ENCODE measurements at places on chromosomes 13 and 19.

DNA sequence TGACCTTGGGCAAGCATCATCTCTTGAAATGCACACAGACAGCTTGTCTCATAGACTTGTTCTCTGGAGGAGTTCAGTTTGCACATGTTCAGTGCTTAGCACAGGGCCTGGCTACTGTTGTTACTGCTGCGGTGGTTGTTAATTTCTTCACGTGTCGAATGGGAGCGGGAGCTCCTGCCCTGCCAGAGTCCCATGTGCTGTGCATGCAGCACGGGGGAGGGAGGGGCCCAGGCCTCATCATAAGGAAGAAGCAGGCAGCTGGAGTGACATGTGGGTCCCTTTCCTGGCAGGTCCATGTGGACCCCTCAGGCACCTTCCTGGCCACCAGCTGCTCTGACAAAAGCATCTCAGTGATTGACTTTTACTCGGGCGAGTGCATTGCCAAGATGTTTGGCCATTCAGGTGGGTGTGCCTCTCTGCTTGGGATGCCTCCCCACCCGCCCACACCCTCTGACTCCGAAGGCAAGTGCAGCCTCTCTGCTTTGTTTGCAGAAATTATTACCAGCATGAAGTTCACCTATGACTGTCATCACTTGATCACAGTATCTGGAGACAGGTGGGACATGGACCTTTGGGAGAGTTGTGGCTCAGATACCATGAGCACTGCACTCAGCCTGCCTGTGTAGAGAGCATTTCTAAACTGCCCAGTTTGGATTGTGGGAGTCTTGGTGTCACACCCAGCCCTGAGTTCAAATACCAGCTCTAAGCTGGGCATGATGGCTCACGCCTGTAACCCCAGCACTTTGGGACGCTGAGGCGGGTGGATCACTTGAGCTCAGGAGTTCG is 19.8 kb upstream of the OVOL3 start:
- DNase-seq, result no peak

DNA sequence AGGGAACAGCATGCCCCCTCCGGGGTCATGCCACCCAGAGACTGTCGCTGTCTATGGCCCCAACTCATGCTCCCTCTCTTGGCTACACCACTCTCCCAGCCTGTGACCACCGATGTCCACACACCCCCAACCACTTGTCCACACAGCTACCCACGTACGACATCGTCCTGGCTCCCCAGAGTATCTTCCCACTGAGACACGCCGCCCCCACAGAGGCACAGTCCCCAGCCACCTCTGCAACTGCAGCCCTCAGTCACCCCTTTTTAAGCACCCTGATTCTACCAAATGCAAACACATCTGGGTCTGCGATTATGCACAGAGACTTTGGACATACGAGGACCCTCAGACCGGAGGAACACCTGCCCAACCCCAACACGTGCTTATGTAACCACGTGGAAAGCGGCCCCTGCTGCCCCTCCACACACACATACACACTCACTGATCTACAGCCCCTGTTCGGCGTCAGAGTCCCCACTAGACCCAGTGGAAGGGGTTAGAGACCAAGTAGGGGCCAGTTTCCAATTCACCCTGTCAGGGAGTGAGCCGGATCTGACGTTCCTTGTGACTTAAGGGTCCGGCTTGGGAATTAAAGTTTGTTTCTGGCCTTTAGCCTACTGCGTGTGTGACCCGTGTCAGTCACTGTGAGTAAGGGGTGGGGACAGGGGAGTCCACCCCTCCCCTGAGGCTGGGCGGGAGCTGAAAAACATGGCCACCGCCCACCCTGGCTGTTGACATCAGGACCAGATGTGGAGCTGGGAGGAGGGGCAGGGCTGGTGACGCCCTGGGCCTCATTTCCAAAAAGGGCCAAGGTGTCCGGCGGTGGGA is 11.9 kb upstream of the AXL start:
- no peak for DNase-seq

DNA sequence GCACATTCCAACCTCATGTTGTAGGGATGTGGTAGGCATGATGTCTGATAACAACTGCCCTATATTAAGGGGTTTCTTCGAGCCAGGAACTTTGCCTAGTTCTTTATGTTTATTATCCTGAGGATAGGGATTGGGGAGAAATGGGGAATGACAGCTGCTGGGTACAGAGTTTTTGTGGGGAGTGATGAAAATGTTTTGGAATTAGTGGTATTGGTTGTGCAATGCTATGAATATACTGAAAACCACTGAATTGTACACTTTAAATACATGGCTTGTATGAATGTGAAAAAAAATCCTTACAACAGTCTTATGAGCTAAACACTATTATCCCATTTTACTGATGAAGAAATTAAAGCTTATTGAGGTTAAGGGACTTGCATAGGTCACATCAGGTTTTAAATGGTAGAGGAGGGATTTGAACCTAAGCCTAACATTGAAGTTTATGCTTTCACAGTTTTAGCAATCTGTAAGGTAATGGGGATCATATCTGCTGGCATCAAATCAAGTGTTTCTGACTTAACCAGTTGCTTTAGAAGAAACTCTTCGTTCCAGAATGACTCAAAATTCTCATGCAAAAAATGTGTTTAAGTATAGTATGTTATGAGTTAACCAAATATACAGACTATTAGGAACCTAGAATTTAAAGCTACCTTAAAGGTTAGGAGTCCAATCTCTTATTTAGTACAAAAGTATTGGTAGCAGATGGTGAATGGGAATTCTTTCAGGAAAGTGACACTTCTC is 61.4 kb downstream of the ERCC5 start:
- no peak for DNase-seq

- no peak for DNase-seq
Observed at GRCh38 chr19:46616631-46617322, 8.1 kb downstream of the PTGIR start.

GRCh38 chr19:13997631-13997962 is 8.5 kb downstream of the RFX1 start:
- DNase-seq, result no peak

DNA sequence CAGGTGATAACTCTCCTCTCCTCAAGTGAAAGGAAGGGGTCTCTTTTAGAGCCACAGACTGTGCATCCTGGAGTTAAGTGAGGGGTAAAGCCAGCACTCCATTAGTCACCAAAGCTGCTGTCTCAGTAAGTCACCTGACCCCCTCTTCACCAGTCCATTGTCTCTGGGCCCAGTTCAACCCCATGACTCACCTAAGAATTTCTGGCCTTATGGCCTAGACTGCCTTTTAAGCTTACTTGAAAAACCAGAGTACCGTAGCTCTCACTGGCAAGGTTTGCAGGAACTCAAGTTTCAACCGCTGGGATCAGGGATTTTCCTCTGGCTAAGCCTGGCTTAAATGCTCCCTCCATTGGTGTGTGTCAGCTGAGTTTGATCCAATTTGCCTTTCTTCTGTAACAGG is 23.4 kb upstream of the EID2 start:
- no peak for DNase-seq

DNA sequence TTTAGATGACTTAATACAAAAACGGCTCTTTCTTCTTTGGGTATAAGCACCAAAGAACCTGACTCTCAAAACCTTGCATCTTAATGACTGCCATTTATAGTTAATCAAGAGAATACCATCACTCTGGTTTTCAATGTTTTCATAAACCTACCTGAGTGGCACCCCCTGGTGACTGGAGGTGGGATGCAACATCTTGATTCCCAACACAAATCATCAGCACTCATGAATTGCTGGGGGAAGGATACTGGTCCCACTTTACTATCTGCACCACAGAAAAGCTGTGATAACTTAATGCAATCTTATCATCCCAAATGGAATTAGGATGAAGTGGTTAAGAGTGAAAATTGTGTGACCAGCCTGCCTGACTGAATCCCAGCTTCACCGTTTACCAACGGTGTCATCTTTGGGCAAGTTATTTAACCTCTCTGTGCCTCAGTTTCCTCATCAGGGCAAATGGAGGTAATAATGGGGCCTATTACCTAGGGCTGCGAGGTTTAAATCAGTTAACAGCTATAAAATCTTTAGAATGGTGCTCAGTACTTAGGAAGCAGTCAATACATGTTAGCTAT is 366.4 kb downstream of the KLF12 start:
- no peak for DNase-seq

GRCh38 chr13:51999510-51999911 is 11.7 kb downstream of the ATP7B start:
- DNase-seq, result no peak

- DNase-seq, result no peak
Observed at GRCh38 chr19:18366021-18366435, 19.9 kb upstream of the GDF15 start.

- DNase-seq, result no peak
Observed at GRCh38 chr19:5588441-5588840, 20.7 kb upstream of the TINCR start.

- no peak for DNase-seq
Observed at GRCh38 chr13:30810261-30810701, 74.9 kb downstream of the ALOX5AP start.

DNA sequence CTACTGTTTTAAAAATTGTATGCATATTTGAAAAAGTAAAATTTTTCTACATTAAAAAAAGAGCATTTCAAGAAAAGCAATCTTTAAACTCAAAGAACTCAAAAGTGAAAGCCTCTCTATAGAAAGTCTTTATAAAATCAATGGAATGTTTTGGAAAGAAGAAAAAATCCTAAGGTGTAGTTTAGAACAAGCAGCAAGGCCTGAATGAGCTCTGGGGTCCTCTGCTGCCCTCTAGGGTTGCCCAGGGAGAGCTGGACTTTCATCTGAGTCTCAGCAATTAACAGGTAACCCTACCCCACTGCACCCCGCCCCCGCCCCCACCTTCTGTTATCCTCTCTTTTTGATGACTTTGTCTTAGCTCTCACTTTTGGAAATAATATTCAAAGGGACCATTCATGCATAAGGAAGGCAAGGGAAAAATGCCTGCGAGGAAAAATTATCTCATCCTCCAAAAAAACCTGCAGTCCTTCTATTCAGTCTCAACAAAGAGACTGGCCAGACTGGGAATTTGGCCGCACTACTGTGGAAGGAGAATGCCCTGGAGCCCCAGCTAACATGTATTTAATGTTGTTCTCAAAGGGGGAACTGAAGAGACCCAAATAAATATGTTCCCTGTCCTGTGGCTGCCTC is 24.1 kb downstream of the SLC25A30 start:
- no peak for DNase-seq

Data from T follicular helper cell (primary cell).